ENCODE measurements at places on chromosomes 2 and 18.

DNA sequence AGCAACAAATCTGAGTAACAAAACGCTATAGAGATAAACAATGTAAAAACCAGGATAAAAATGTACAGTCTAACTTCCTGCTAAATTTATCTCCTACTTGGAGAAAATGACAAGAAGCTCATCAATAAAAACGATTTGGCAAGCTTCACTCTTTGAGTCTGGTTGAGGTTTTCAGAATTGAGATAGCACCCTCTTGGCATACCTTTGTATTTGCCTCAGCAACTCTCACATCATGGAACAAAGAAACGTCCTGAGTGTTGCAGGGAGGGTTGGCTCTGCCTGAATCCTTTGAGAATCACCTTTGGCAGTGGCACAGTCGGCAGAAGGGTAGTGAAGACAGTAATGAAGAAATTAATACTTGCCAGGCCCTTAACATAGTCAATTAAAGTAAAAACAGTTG lies 430.6 kb downstream of the GRB14 start:
- DNase-seq: no peak

- DNase-seq: no peak
These were observed 93.3 kb downstream of the AOX1 start for GRCh38 chr2:200679127-200679526.

- no peak for DNase-seq
These were observed 178.1 kb downstream of the FAM210A start for GRCh38 chr18:13548106-13548819.

DNA sequence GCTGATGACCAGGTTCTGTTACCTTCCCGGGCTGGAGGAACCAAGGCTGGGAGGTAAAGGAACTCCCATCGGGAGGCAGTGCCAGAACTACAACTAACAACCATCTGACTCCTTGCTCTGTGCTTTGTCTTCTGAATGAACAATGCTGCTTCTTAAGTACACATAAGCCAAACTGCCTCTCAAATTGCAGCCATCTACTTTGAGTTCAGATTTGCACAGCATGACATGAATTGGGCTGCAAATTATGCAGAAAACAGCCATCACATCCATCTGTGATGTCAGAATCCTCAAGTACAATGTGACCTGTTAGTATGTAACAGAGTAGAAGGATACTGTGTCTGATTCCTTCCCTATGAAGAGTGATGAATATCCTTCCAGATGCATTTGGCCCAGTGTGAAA lies 290.6 kb downstream of the ZNF521 start:
- no peak for DNase-seq

- DNase-seq: no peak
These were observed 12.2 kb upstream of the COL5A2 start for GRCh38 chr2:189191766-189192165.

- peak; percentile 83 for DNase-seq
These were observed 163.8 kb downstream of the WDPCP start for GRCh38 chr2:63424329-63425078.

DNA sequence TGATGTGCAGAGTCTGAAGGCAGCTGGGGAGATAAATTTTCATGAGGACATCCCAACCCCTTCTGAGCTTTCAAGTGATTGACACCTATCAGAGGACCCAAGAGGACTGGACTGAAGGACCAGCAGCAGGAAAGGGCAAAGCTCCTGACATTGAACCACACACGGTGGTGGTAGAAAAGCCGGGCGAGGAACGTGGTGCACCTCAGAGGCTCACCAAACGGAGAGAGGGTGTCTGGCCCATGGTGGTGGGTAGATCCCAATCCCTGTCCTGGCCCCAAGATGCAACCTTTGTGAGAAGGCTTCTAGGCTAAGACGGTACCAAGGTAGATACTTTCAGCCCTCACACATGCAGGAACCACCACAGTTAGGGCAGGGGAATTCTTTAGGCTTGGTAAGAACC lies 52.1 kb downstream of the FRZB start:
- DNase-seq: no peak

All from NAMALWA (cell line).